ENCODE measurements at places on chromosomes 2 and 18.

DNA sequence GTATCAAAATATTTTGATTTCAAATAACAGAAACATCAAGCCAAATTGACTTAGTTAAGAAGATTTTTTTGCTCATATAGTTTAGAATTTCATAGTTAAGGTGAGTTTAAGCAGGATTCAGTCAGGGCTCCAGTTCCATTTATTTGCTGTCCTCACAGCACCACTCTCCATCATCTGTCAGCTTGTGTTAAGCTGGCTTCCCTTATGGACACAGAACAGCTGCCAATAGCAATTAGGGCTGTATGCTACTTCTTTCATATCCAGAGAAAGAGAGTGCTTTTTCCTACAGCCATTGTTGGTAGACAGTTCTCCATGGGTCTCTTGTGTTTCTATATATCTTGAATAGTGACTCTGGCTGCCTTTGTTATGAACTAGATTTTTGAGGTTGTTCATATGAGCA is 95.4 kb upstream of the CYP20A1 start:
- DNase-seq = no peak

- DNase-seq = peak; percentile 87
Measured at GRCh38 chr2:42859006-42859552, 66.7 kb upstream of the HAAO start.

- no peak for DNase-seq
Measured at GRCh38 chr2:173898178-173898668, 67.0 kb downstream of the SP3 start.

GRCh38 chr2:43055985-43056384 is 170.4 kb downstream of the ZFP36L2 start:
- DNase-seq = no peak

DNA sequence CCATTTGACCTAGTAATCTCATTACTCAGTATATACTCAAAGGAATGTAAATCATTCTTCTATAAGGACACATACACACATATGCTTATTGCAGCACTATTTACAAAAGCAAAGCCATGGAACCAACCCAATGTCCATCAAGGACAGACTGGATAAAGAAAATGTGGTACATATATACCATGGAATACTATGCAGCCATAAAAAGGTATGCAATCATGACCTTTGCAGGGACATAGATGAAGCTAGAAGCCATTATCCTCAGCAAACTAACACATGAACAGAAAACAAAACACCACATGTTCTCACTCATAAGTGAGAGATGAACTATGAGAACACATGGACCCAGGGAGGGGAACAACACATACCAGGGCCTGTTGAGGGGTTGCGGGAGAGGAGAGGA is 214.5 kb downstream of the NBAS start:
- no peak for DNase-seq
